NCI-H510A treated with DMSO at 0.1 percent for 48 hours (cell line): ENCODE measurements at places on chromosomes 4 and X.

DNA sequence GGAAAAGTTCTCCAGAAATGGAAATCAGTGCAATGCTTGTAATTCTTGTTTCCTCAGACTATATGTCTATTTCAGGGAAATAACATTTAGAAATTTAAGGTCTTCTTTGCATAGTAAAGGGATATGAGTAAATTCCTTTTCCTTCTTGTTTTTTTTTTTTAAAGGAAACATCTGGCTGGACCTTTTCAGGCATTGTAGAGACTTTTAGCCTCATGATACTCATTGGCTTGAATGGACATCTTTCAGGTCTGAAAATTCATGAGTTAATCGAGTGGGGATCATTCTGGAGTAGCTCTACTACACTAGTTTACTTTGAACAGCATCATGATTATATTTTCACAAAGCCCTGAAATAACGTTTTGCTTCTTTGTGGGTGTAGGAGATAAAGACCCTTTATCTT, 88.6 kb upstream of the CBLL2 start:
- no peak for DNase-seq

DNA sequence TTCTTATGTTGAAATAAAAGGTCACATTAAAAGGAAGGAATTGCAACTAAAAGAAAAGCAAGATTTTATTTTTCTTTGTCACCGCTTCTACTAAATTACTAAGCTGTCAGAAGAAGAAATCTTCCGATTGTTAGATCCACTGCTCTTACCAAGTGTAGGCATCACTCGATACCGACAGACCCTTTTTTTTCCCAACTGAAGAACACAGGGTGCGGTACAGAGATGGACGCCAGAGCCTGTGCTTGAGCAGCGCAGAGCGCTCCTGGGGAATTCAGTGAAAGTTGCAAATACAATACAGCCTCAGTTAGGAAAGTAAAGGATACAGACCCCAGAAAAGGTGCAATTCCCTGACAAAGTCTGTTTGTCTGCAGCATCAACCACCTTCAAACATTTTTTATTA, 94.9 kb upstream of the WDR17 start:
- DNase-seq = no peak

DNA sequence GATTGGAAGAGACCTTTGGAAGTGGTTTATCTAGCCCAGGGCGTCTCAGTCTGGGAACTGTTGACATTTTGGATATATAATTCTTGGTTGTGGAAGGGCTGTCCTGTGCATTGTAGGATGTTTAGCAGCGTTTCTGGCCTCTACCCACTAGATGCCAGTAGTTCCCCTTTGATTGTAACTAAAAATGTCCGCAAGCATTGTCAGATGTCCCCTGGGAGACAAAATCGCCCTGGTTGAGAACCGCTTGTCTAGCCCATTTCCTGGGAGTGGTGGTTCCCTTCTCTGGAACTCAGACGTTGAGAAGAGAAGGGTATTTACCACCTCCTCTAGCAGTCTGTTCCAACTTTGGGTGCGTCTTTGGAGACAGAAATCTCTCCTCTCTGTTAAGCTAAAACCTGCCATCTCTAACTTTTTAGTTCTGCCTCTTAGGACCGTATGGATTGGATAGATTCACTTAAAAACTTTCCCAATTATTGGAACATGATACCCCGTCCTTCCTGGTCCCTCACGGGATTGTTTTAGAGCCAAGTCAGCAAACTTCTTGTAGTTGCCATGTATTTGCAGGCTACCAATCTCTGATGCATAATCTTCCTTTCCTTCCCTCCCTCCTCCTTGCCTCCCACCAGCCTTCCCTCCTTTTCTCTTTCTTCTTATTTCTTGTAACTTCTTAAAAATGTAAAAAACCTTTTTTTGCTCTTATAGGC, 13.9 kb downstream of the TMEM165 start:
- no peak for DNase-seq

DNA sequence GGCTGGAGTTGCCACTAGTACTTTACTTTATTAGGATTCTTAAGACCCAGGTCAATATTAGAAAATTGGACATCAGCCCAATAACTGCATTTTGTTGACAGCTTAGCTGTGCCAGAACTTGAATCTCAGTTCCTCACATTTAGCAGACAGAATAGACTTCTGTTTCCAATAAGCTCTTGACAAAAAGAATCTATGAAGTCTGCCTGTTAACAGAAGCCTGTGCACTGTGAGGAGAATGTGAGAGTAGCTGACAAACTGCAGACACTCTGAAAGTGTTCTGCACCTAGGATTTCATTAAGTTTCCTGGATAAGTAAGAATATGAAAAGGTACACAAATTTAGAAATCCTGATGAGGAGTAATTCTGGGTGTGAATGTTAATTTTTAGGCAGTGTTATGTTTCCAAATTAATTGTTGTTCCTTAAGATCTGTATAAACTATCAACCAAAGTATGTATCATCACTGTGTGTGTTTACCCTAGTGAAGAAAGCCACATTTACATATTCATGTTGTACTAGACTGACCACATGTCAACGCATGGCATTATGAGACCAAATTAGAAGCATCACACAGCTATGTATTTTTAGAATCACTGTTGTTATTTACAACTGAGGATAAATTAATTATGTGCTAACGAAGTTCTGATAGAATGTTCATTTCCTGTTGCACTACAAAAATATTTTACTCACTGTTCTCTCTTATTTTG, 756.4 kb upstream of the IGFBP7 start:
- DNase-seq = no peak

DNA sequence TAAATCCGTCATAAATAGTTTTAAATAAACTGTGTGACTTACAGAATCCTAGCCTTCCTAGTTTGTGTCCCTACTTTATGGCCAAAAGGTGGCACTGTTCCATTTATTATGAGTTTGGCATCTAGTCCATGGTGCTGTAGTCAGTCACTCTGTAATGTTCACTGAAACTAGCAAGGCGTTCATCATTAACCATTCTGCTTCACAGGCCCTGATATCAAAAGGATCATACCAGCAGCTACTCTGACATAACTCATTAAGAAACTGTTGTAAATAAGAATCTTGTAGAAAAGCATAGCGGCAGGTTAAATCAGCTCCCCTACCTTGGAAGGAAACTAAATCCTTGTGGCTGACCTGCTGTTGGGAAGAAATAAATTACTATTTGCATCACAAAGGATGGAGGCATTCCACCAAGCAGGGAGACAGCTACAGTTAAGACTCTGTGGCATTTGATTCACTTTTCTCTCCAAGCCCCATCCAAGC, 919.6 kb upstream of the DIAPH2 start:
- peak; percentile 50 for DNase-seq

- DNase-seq = no peak
Observed at GRCh38 chrX:40582811-40583210, 2.0 kb downstream of the ATP6AP2 start.

- no peak for DNase-seq
Observed at GRCh38 chr4:70760662-70761061, 38.9 kb downstream of the RUFY3 start.

GRCh38 chrX:47184486-47184885, 9.1 kb upstream of the UBA1 start:
- no peak for DNase-seq

- no peak for DNase-seq
Observed at GRCh38 chr4:92791871-92792440, 488.2 kb downstream of the GRID2 start.

DNA sequence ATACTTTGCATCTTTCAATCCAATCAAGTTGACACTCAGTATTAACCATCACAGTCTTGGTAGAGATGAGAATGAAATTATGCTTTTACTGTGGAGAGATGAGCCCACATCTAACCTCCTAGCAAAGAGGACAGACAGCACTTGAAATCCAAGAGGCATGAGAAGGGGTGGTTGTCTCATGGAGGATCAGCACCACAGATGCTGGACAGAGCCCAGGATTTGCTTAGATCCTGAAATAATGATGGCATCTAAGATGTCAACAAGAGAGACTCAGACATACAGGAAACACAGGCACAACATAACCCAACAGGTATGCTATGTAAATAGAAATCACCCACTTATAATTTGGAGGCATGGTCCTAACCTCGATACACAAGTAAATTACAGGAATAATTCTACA, 74.3 kb upstream of the VCX2 start:
- no peak for DNase-seq

GRCh38 chrX:7993873-7994272, 66.7 kb upstream of the PNPLA4 start:
- no peak for DNase-seq

DNA sequence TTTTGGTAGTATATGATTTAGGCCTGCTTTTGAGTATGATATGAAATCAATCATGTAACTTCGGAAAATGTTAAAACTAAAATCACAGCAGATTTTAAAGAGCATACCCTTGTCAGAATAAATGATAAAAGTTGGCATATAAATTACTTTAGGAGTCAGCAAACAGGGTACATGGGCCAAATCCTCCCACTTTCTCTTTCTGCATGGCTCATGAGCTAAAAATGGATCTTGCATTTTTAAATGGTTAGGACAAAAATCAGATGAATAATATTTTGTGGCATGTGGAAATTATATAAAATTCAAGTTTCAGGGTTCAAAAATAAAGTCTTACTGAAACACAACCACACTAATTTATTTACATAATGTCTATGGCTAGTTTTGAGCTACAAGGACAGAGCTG, 214.9 kb downstream of the GASK1B start:
- DNase-seq = no peak

- no peak for DNase-seq
Observed at GRCh38 chr4:40822420-40823166, 72.8 kb downstream of the NSUN7 start.

DNA sequence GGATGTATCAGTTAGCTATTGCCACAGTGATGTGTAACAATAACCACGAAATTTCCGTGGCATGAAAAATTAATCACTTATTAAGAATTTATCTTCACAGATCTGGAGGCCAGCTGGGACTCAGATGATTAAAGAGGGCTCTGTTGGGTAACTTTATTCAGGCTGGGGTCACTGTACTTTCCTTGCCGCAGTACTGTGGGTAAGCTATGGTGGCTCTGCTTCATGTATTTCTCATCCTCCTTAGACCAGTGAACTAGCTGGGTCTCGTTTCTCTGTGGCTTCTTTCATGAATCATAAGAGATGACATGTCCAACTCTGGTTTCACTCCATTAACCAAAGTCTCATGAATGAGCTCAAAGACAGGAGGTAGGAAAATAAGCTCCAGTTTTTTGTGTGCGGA, 13.5 kb downstream of the TEX13B start:
- DNase-seq = no peak

- no peak for DNase-seq
Observed at GRCh38 chrX:68252664-68253063, 180.6 kb downstream of the OPHN1 start.

- DNase-seq = no peak
Observed at GRCh38 chr4:158671665-158671914, at the start of gene C4orf46. Gene C4orf46 (minus strand): TSS chr4:158671887. CDS start chr4:158671801, 86 bp downstream.

GRCh38 chrX:148874636-148875246, 374.3 kb downstream of the AFF2 start:
- no peak for DNase-seq

- DNase-seq = no peak
Observed at GRCh38 chrX:7987160-7988012, 60.2 kb upstream of the PNPLA4 start.

DNA sequence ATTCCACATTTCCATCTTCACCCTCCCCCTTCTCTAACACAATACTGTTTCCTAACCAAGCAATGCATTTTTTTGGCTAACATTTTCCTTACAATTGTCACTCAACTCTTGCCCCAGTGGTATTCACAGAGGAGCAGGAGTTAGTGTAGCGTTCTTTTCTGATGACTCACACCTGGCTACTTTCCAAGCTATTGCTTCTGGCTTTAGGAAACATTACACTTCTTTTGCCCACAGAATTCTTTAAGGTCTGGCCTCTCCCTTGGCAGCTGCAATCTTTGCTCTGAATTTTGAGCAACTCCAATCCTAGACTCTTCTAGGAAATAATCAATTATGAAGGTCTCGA, 27.5 kb upstream of the PDGFC start:
- DNase-seq = no peak

DNA sequence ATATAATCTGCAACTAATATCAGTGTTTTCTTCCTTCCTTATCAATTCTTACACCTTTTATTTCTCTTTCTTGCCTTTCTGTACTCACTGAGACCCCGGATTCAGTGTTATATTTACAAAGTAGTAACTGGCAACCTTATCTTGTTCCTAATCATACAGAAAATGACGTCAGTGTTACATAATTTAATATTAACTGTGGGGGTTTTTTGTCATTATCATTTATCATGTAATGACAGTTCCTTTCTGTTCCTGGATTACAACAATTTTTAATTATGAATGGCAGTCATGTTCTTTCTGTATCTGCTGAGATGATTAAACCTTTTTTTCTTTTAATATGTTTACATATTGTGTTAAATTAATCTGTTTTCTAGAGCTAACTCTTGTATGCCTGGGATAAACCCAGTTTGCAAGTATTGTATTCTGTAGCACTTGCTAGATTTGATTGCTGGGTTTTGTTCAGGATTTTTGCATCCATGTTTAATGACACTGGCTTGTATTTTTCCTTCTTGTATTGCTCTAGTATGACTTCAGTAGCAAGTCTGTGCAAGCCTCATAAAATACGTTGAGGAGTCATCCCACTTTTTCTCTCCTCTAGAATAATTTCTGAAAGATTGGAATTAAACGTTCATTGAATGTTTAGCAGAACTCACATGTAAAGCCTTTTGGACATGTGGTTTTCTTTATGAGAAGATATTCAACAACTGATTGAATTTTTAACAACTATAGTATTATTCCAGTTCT, 10.4 kb upstream of the HSPA4L start:
- DNase-seq = no peak

DNA sequence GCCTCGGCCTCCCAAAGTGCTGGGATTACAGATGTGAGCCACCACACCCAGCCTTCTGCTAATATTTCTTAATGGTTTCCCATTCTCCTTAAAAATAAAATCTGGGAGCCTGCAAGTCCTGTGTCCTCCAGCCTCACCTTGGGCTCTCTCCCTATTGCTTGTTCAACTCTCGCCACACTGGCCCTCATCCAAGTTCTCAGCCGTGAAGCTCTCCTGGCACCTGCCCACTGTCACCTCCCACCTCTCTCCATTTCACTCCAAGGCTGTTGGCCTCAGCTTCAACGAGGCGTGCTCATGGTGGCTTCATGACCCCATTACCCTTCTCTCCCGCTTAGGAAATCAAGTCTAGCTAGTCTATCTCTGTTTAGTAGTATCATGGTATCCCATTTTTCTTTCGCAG, 9.5 kb upstream of the ETNPPL start:
- no peak for DNase-seq

DNA sequence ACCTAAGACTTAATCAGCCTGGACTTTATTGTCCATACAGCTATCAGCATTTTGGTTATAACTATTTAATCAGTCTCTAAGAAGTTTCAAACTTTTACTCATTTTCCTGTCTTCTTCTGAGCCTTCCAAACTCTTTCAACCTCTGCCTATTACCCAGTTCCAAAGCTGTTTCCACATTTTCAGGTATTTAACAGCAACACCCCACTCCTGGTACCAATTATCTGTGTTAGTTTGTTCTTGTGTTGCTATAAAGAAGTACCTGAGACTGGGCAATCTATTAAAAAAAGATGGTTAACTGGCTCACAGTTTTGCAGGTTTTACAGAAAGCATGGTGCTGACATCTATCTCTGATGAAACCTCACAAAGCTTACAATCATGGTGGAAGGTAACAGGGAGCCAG, 195.6 kb downstream of the NPNT start:
- no peak for DNase-seq
